Activated naive CD4-positive, alpha-beta T cell (primary cell): ENCODE measurements at places on chromosomes 5 and 9.
A peak's percentile ranks its signal among the peaks of the same experiment; 100 is the strongest.

DNA sequence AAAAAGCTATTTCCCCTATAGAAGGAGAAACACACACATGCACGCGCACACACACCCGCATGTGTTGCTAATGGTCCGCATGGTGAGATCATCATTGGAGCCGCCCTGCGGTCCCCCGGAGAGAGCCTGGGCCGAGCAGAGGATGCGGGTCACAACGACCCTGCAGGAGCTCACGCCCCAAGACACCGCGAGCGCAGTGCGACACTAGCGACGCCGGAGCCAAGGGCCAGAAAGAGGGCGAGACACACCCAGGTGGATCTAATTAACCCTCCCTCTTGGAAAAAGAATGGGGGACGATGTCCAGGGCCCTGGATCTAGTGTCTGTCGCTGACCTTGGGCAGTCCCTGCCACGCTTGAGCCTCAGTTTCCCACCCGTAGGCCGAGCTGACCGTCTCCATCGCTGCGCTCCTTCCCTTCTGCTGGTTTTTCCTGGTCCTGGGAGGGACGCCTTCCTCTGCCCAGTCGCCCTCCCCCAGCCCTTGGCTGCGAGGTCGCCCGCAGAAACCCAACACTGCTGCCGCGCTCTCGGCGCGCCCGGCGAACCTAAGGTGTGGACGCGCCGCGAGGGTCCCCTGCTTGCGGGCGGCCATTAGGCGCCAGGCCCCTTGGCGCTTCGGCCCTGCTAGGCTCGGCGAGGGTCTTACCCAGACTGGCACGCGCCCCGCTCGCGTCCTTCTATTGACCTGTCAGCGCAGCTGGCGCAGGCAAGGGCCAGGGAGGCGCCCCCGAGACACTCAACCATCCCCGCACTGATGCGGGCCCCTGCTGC lies 47.5 kb upstream of the RNF20 start:
- no peak for DNase-seq

- no peak for DNase-seq
Measured at GRCh38 chr5:151130922-151131891, 26.4 kb downstream of the ANXA6 start.

GRCh38 chr5:65704621-65705239 lies 17.2 kb downstream of the SGTB start:
- DNase-seq: no peak

- DNase-seq: no peak
Measured at GRCh38 chr9:89958086-89958485, 353.3 kb downstream of the GADD45G start.

GRCh38 chr9:129143031-129143927 lies 32.1 kb downstream of the PTPA start:
- peak; percentile 28 for DNase-seq

GRCh38 chr9:136676920-136677686 lies 10.2 kb downstream of the AGPAT2 start:
- DNase-seq: no peak

- no peak for DNase-seq
Measured at GRCh38 chr9:85014292-85014691, 344.8 kb downstream of the NTRK2 start.
